ENCODE measurements at places on chromosomes 2 and 18. TPM values are rescaled to one million over a fixed set of nuclear protein-coding genes. Genes with fewer than 3 reads are reported as not detected.

- no peak overlapping the region for H3K4me3 ChIP-seq
- no peak for DNase-seq
- no peaks in the 10 kb centered on the region for H3K27me3 ChIP-seq
These were observed 2.6 kb downstream of the GTF3C2 start for GRCh38 chr2:27353762-27354596.

DNA sequence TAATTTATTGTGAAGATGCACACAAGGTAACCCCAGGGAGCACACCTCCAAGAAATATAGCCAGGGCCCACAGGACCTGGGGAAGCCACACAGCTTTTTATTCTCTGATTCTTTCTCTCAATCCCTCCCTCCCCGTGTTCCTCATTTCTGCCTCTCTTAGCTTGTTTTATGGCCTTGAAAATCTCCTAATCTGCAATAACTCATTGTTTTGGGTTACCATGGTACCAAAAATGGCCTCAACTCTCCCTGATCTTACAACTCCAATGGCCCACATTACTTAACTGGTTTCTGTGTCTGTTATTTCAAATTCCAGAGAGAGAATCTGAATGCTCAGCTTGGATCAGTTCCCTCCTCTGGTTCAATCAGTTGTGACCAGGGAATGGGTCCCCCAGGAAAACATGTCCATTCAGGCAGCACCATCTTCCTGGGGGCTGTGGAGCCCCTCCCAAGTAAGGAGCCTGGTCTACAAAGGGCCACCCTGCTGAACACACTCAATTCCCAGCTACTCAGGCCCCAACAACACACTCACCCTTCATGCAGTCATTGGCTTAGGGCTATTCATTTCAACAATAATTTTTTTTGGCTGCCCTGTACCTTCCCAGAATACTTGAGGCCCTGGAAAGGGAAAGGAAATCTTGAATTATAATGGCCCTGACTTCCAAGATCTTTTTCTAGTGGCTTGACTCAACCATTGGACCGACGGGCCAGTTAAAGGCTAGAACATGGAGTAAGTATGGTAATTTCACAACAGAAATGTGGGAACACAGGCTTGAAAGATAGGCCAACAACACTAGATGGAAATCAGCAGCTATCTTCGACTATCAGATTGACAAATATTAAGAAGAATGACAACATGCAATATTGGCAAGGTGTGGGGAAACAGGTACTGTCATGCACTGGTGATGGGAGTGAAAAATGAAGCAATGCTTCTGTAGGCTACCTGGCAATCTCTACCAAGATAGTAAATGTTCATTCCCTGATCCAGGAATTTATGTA, 41.6 kb upstream of the ST3GAL5 start:
- no peak for DNase-seq
- H3K27me3 ChIP-seq = no peaks in the 10 kb centered on the region
- peaks cover under 1% of the 10 kb centered on the region for H3K4me1 ChIP-seq
- H3K27ac ChIP-seq = no peak overlapping the region

GRCh38 chr18:74493689-74494088, 2.5 kb upstream of the CNDP2 start:
- H3K36me3 ChIP-seq = no peaks in the 10 kb centered on the region
- H3K27me3 ChIP-seq = no peaks in the 10 kb centered on the region
- no peak overlapping the region for H3K4me3 ChIP-seq
- peaks cover 28% of the 10 kb centered on the region for H3K4me1 ChIP-seq
- DNase-seq = no peak
- no peak overlapping the region for H3K27ac ChIP-seq

DNA sequence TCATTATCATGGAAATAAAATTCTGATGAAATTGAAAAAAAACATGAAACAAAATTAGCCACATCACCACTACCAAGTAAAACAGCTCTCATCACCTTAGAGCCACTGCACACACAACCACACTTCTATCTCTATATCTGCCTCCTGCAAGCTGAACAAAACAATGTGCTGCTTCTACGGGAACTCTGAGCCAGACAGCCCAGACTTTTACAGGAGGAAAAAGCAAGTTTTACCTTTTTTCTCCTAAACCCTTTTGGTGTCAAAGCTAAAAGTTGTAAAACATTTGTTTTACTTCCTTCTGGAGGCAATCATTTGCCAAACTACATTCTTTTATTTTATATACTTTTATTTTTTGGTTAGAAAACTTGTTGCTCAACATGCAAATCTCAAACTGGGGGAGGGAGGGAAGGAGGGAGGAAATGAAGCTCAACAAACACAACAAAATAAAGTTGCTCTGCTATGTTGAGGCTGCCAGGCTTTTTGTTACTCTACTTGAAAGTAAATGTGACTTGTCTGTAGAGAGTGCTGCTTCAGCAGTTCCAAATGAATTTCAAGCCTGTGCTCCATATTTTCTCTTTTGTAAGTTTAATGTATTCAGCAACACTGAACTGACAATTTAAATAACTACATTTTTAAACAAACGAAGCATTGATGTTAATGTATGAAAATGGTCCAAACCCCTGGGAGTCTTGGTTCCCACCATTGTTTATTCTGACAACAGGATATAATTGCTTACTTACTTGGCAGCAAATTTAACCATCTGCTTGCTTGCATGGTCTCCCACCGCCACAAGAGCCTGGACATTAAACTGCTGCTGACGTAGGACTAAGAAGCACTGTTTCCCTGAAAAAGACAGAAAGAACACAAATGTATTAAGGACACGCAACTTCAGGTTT, 24.5 kb downstream of the DARS1 start:
- H3K4me3 ChIP-seq = no peak overlapping the region
- H3K4me1 ChIP-seq = peaks cover 10% of the 10 kb centered on the region
- H3K27me3 ChIP-seq = no peaks in the 10 kb centered on the region
- H3K36me3 ChIP-seq = peaks cover 7% of the 10 kb centered on the region
- no peak overlapping the region for H3K27ac ChIP-seq

GRCh38 chr2:45009303-45009927, at the start of gene SIX2:
SIX2 (minus strand) TSS chr2:45009452; CDS start chr2:45009110, 342 bp downstream.
- peak; percentile 96 for DNase-seq
- H3K27ac ChIP-seq = peak within 1 kb of the TSS; percentile 75
- no peaks in the 10 kb centered on the region for H3K36me3 ChIP-seq
- H3K27me3 ChIP-seq = peaks cover 20% of the 10 kb centered on the region
- H3K4me1 ChIP-seq = no peaks in the 10 kb centered on the region
- peak within 1 kb of the TSS; percentile 38 for H3K4me3 ChIP-seq

- no peaks in the 10 kb centered on the region for H3K27me3 ChIP-seq
- H3K27ac ChIP-seq = peak overlapping the region; percentile 50
- H3K4me1 ChIP-seq = no peaks in the 10 kb centered on the region
- H3K4me3 ChIP-seq = peak overlapping the region; percentile 27
- no peak for DNase-seq
These were observed 71.4 kb downstream of the ZEB2 start for GRCh38 chr2:144448389-144449027.

- DNase-seq = no peak
- no peaks in the 10 kb centered on the region for H3K36me3 ChIP-seq
- no peaks in the 10 kb centered on the region for H3K4me1 ChIP-seq
- no peak overlapping the region for H3K4me3 ChIP-seq
- no peaks in the 10 kb centered on the region for H3K27me3 ChIP-seq
These were observed 116.9 kb downstream of the C1D start for GRCh38 chr2:67945940-67946339.

DNA sequence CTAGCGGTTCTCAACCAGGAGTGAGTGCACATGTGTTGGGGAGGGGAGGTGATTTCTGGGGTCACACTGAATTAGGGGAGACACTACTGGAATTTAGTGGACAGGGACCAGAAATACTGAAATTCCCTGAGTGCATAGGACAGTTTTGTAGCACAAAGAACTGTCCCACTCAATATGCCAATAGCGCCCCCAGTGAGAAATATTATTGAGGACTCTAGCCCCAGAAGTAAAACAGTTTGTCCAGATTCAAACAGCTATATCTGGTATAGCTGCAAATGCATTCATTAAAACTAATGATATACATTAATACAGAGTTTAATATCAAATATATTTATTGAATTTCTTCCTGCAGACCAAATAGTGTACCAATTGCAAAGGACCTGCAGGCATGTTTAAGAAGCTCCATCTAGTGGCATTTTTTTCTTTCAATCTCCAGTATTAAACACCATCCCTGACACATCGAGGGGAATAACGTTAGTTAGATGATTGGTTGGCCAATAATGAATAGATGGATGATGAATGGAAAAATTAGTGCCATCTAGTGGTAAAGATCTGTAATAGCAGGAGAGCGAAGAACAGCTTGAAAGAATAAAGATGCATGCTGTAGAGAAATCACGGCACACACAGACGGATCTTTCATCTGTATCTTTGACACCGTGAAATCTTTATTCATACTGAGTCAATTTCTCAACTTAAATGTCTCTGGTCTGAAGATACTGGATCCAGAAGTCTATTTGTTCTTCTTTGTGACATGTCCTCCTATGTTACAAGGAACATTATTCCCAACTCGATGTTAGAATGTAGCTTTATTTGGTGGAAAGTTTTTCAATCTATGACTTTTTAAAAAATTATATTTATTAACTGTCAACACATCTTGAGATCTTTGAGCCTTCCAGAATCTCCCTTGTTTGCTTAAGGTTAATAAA, 62.5 kb downstream of the DHRS9 start:
- no peaks in the 10 kb centered on the region for H3K36me3 ChIP-seq
- no peaks in the 10 kb centered on the region for H3K4me1 ChIP-seq
- H3K27ac ChIP-seq = no peak overlapping the region

The CD8B2 gene
- not detected for total RNA-seq

The DNAJC5G gene
- total RNA-seq = 0.94 TPM

The KCNJ3 gene
- total RNA-seq = 46.5 TPM

The KIF1A gene
- total RNA-seq = 41.8 TPM

The SP5 gene
- total RNA-seq = 0.33 TPM

The MDH1B gene
- total RNA-seq = 0.33 TPM

Measured in right atrium auricular region (tissue), 2 donors.